Stimulated activated CD4-positive, alpha-beta T cell treated with anti-CD3 and anti-CD28 coated beads, Interleukin-12 subunit alpha, Interleukin-12 subunit beta, amount 100 ng/mL, for 24 hours (primary cell): ENCODE measurements at places on chromosomes 3 and 15.

- DNase-seq: no peak
Measured at GRCh38 chr15:64111679-64112050, 15.9 kb downstream of the SNX1 start.

DNA sequence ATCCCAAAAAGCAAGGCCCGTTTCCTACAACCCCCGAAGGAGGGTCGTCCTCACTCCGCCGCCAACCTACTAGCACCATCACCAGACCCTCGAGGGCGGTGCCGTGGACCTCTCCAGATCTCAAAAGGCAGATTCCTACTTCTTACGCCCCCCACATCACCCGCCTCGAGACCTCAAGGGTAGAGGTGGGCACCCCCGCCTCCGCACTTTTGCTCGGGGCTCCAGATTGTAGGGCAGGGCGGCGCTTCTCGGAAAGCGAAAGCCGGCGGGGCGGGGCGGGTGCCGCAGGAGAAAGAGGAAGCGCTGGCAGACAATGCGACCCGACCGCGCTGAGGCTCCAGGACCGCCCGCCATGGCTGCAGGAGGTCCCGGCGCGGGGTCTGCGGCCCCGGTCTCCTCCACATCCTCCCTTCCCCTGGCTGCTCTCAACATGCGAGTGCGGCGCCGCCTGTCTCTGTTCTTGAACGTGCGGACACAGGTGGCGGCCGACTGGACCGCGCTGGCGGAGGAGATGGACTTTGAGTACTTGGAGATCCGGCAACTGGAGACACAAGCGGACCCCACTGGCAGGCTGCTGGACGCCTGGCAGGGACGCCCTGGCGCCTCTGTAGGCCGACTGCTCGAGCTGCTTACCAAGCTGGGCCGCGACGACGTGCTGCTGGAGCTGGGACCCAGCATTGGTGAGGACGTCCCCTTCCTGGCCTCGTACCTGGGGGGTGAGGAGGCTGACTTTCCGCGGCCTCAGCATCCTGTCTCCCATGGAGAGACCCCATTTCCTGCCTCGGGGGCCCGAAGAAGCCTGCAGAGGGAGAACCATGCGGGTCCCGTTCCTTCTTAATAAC lies at the start of gene MYD88:
Gene MYD88, plus strand, starts transcription at position 313 of the 842 bp plus-strand sequence. Its CDS starts 40 bp downstream, at position 353.
- DNase-seq: peak; percentile 82

DNA sequence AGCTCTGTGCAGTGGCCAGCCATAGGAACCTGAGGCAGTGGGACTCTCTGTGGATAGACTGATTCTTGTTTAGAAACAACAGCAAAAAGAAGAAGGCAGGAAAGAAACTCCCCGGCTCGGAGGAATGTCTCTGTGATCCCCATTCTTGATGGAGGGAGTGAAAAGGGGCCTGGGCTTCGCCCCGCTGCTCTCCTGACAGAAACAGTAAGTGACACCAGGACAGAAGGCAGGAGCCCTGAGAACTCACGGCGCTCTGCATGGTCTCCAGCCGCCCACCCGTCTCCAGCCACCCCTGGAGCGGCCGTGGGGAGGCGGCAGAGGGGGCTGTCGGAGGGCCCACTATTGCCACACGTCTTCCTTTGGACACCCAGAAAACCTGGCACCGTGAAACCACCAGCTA lies 35.7 kb upstream of the PARL start:
- no peak for DNase-seq

- DNase-seq: no peak
Measured at GRCh38 chr15:91429973-91430372, 329.9 kb downstream of the SV2B start.

DNA sequence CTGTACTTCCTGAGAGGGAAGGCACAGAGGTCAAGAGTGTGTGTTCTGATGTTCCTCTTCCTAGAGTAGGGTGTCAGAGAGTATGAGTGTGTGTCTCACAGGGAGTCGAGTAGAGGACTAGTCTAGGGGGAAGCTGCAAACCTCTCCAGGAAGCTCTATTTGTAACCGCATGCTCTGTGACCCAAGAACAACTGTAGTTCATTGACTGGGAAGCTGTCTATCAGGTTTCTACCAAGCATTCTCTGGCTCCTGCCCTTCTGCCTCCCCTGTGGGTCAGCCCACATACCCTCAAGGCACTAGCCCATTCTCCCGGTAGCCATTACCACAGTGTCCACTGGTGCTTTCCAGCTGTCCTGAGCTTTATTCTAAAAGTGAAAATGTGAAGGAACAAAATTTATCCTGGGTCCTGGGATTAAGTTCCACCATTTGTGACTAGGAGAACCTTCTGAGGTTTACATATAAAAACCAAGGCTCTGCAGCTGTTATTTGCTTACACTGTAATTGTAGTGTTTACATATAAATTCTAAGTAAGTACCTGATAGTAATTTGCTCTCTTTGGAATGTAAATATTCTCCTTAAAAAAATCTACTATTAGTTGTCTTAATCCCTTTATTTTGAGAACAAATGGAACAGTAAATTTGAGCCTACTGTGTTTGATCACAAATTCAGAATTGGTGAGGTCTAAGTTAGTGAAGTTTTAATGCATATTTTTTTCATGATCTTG lies 40.7 kb downstream of the MYRIP start:
- no peak for DNase-seq

DNA sequence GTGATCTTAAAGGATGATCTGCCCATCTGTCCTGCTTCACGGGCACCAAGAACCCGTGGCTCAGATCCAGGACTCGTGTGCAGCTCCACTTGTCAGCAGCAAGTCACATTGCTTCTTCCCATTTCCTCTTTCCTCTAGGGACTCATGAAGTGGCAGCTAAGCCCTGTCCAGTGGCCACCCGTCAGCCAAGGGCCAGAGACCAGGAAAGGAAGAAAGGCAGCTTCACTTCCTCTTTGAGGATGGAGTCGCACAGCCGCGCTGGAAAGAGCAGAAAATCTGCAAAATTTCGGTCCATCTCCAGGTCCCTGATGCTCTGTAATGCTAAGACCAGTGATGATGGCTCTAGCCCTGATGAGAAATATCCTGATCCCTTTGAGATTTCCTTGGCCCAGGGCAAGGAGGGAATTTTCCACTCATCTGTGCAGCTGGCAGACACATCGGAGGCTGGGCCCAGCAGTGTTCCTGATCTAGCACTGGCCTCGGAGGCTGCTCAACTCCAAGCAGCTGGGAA lies 28.5 kb downstream of the IL16 start:
- DNase-seq: no peak

DNA sequence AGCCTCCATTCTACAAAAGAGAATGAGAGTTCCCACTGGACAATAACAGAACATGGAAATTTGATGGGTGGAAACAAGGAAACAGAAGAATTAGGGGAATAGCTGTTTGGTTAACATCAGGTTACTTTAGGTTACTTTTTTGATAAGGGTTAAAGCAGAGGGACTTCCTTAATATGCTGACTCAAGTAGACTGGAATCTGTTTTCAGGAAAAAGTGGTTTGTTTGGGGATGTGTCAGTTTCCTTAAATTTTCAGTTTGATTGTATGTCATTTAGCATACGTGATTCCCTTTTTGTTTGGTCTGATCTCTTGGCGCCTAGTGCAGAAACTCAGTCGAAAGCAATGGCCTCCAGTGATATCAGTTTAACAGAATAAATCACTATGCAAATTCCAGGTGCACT lies 411.8 kb upstream of the GRM7 start:
- no peak for DNase-seq

DNA sequence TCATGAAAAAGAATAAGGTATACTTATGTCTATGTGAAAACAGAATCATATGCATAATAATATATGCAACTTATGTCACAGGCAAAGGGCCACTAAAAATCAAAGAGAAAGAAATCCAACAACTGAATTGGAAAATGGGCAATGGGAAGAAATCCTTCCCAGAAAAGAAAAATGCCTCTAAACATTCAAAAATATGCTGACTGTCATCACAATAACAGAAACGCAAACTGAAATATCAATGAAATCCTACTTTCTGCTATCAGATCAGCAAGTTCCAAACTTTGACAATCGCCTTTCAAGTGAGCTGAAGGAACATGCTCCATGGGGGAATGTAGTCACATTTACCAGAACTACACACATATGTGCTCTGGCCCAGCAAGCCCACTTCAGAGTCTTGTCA lies 99.4 kb upstream of the KLF13 start:
- DNase-seq: no peak

- DNase-seq: no peak
Measured at GRCh38 chr3:153752405-153753027, 368.7 kb upstream of the ARHGEF26 start.

- no peak for DNase-seq
Measured at GRCh38 chr15:40984406-40984805, 31.1 kb downstream of the CHAC1 start.

GRCh38 chr15:68309024-68309423 lies 31.5 kb downstream of the FEM1B start:
- no peak for DNase-seq

DNA sequence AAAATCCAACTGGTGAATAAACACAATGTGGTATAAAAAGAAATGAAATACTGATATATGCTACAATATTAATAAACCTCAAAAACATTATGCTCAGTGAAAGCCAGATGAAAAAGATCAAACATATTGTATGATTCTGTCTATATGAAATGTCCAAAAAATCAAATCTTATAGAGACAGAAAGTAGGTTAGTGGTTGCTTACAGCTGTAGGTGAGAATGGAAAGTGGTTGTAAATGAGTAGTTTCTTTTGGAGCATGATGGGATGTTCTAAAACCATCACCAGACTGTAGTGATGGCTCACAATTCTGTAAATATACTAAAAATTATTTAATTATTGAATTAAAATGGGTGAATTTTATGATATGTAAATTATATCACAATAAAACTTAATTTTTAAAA lies 58.4 kb downstream of the SENP7 start:
- no peak for DNase-seq

GRCh38 chr3:134487406-134487805 lies 1.5 kb downstream of the CEP63 start:
- no peak for DNase-seq

- DNase-seq: no peak
Measured at GRCh38 chr15:57440799-57441198, 64.5 kb downstream of the CGNL1 start.

- DNase-seq: no peak
Measured at GRCh38 chr3:188580659-188581058, 426.7 kb downstream of the LPP start.

DNA sequence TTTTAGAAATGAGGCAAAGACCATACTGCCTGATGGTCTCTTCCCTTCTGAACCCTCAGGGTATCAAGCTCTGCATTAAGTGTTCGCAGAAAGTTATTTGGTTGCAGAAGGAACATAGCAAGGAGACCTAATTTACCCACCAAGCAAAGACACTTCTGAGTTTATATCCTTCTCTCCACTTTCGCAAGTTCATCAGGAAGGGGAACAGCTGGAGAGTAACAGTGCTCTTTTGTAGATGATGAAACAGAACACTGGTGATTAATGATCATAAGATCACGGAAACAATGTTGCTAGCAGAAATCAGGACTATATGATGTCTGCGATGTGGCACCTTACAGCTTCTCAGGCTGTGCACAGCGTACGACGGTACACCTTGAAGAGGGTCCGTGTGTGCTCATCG lies 62.1 kb downstream of the NCEH1 start:
- no peak for DNase-seq

GRCh38 chr3:100386437-100387074 lies 14.3 kb downstream of the TOMM70 start:
- DNase-seq: no peak

DNA sequence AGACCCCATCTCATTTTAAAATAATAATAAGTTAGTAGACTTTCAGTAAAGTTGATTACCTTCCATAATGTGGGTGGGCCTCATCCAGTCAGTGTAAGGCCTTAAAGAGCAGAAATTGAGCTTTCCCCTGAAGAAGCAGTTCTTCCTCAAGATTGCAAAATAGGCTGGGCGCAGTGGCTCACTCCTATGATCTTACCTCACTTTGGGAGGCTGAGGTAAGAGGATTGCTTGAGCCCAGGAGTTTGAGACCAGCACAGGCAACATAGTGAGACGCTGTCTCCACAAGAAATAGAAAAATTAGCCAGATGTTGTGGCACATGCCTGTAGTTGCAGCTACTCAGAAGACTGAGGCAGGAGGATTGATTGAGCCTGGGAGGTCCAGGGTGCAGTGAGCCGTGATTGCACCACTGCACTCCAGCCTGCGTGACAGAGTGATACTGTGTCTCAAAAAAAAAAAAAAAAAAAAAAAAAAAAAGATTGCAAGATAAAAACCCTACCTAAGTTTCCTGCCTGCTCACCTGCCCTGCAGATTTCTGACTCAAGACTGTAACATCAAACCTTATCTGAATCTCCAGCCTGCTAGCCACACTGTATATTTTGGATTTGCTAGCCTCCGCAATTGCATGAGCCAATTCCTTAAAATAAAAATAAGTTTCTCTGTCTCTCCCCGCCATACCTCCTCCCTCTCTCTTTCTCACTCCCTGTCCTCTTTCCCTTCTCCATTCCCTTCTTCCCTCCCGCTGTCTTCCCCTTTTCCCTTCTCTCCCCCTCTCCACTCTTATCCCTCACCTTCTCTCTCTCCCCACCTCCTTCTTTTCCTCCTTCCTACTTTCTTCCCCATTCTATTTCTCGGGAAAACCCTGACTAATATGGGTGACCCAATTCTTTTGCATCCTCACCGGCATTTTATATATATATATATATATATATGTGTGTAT lies 16.9 kb downstream of the KLHL18 start:
- no peak for DNase-seq

DNA sequence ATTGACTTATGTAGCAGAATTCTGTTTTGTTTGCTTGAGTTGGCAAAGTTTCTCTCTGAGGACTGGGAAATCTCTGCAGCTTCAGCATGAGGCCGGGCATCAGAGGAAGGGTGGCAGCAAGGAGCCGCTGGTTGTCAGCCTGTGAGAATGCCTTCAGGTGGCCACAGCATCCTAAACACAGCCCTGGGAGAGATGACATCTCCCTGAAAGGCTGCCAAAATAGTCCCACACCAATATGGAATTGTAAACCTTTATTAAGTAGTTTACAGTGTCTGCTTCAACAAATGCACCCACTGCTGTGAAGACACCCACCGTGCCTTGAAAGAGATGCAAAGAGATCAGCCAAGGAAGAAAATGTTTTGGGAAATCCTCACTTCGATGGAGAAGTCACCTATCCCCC lies 609.7 kb upstream of the ARRDC4 start:
- DNase-seq: no peak

DNA sequence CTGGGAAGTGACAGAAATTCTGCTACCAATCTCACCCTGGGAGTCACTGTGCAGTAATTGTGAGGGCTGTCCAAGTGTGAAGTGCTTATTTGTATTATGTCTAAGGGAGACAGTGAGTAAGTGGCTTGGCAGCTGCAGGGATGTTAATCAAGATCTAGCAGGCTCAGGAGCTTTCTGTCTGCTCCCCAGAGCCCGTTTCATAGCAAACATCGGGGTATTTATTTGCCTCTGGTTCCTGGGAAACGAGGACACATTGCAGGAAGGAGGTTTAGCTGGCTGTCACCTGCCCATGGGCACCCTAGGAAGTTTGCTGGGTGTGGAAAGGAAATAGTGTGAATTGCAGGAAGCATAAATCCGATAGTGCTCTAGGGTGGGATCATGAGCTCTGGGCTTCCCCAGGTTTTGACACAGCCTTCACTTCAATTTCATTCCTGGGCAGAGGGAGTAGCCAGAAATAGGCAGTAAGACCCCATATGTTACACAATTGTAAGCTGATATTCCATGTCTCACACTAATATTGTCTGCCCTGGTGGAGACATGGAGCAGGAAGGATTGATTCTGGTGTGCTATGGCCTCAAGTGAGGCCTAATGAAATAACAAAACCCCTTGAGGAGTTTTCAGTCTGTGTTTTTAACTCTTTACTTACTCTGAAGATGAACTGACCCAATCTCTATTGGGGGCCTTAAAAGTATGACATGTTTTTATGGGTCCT lies 74.1 kb upstream of the MITF start:
- DNase-seq: no peak
